Spinal cord (tissue), 10 donors: ENCODE measurements at places on chromosomes 11 and 22.
A peak's percentile ranks its signal among the peaks of the same experiment; 100 is the strongest.

DNA sequence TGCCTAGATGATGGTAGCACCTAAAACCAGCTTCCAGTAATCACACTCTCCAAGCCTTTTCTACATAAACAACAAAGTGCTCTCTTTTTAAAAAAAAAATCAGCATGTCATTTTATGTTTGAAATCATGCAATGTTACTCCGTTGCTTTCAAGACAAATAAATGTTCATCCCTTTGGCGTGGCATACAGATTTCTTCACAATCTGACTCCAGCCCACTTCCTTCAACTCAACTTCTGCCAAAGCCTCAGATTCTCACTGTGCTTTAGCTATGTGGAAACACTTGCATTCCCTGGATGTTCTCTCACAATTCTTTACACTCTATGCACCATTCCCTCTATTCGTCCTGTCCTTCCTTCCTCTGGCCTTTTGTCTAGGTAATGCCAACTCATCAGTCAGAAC lies 206.3 kb upstream of the BLID start:
- no peak for DNase-seq

- DNase-seq = no peak
These were observed 305.1 kb downstream of the CNTN5 start for GRCh38 chr11:99325847-99326246.

DNA sequence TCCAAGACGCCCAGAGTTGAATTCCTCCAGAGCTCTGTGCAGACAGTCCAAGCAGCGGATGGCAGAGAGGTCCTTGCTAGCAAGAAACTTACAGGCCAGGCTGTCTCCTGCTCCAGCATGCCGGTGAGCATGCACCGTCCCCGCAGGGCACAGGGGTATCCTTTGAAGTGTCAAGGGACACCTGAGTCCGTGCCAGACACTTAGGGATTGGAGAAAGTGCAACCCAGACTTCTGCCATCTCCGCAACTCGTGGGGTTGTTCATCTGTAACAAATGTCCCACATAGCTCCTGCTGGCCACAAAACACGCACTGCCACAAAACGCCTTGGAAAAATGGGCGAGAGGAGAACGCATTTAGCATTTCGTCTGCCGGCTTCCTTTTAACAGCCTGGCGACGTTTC lies 13.3 kb downstream of the TSPO start:
- no peak for DNase-seq

- no peak for DNase-seq
These were observed 23.3 kb downstream of the ARHGEF17 start for GRCh38 chr11:73331138-73331916.

- no peak for DNase-seq
These were observed 74.6 kb downstream of the ADM start for GRCh38 chr11:10379426-10379825.

DNA sequence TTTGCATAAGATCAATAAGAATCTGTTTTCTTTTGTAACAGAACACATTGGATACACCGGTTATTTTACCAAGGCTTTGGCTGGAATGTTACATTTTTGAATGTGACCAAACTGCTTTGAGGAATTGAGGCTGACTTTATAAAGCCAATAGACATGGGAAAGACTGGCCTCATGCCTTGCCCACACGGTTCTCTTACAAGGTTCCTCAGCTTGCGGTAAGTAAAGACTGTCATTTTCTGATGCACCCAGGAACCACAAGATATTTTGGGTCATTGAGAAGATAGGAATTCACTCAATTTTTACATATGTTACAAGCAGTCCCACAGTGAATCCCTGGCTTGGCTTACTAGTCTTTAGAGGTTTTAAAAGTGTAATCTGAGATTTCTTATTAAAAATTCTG lies 23.9 kb downstream of the OR10A6 start:
- no peak for DNase-seq

- DNase-seq = no peak
These were observed 22.1 kb upstream of the KRTAP5-7 start for GRCh38 chr11:71505001-71505400.

GRCh38 chr11:117145393-117145761 lies 1.3 kb downstream of the PAFAH1B2 start:
- DNase-seq = no peak

- no peak for DNase-seq
These were observed 9.9 kb upstream of the MAFF start for GRCh38 chr22:38191731-38192474.

GRCh38 chr22:40679964-40680818 lies 907 bp downstream of the MCHR1 start:
- peak; percentile 62 for DNase-seq

GRCh38 chr11:23540101-23540561 lies 679.9 kb upstream of the CCDC179 start:
- DNase-seq = no peak

GRCh38 chr22:40485813-40486667 lies 115.6 kb downstream of the SGSM3 start:
- no peak for DNase-seq

DNA sequence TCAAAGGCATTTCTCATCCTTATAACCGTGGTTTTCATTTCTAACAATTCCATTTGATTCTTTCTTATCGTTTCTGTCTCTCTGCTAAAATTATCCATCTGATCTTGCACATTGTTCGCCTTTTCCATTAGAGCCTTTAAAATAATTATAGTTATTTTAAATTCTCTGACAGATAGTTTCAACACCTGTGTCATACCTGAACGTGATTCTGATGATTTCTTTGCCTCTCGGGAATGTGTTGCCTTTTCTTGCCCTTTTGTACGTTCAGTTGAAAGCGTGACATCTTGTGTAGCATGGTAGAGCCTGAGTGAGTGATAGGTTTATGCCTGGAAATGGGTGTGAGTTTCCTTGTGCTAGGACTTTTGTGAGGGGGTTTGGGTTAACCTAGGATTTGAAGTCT lies 121.5 kb upstream of the NARS2 start:
- no peak for DNase-seq

DNA sequence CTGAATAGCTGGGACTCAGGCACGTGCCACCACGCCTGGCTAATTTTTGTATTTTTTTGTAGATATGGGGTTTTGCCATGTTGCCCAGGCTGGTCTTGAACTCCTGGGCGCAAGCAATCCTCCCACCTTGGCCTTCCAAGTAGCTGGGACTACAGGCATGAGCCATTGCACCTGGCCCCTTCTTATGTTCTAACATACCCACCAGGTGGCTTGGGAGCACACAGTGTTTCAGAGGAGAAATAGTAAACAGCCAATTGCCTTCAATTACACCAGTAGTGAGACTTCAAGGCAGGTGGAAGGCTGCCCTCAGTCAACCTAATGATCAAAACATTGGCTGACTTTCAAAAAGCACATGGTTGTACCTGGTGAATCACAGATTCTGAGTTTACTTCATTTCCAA lies 167.2 kb downstream of the SWAP70 start:
- DNase-seq = no peak

GRCh38 chr22:45026511-45026910 lies 16.7 kb upstream of the PHF21B start:
- DNase-seq = no peak

- peak; percentile 40 for DNase-seq
These were observed at the start of gene SPINDOC for GRCh38 chr11:63813035-63813562. Gene SPINDOC (plus strand): TSS chr11:63813456. CDS start chr11:63813687, 231 bp downstream.

GRCh38 chr11:69490516-69490915 lies 9.1 kb downstream of the LINC01488 start:
- DNase-seq = no peak

- no peak for DNase-seq
These were observed 157.9 kb upstream of the CARD18 start for GRCh38 chr11:105297463-105297862.

GRCh38 chr11:33263549-33263948 lies 6.4 kb downstream of the HIPK3 start:
- DNase-seq = no peak

- DNase-seq = no peak
These were observed 820.5 kb downstream of the BRD1 start for GRCh38 chr22:49007013-49007653.

DNA sequence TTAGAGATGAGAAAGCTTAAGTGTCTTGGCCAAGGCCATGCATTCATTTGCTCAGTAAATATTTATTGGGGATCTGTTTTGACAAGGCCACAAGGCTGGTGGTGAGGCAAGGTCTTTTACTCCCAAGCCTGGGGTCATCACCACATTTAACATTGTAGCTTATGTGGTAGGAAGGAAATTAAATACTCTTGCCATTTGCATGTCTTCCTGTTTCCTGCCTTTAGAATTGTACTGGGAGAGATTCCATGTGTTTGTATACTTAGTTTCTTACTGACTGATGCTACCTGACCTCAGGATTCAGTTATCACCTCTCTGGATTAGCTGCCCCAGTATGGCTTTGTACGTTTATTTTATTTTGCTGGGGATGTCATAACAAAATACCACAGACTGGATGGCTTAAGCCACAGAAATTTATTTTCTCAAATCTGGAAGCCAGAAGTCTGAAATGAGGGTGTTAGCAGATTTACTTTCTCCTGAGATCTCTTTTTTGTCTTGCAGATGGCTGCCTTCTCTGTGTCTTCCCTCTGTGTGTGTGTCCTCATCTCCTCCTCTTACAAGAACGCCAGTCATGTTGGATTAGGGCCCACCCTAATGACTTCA lies 44.8 kb downstream of the SPECC1L start:
- DNase-seq = no peak

DNA sequence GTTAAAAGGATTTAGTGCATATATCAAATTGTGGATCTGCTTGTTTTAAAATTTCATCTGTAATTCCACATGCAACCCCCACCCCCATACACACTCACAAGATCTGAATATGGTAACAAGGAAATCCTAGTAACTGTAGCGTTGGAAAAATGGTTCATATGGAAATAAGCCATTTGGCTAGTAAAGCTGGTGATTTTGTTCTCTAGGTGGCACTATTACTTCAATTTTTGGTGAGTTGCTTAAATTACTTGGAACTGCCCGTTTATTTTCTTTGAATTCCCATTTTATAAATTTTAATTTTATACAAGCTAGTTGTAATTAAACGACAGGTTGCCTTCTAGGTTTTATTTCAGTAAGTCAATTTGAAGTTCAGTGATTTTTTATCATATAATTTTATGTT lies 5.3 kb downstream of the BDNF start:
- peak; percentile 66 for DNase-seq

GRCh38 chr11:118641397-118642019 lies 34.1 kb downstream of the PHLDB1 start:
- DNase-seq = no peak

DNA sequence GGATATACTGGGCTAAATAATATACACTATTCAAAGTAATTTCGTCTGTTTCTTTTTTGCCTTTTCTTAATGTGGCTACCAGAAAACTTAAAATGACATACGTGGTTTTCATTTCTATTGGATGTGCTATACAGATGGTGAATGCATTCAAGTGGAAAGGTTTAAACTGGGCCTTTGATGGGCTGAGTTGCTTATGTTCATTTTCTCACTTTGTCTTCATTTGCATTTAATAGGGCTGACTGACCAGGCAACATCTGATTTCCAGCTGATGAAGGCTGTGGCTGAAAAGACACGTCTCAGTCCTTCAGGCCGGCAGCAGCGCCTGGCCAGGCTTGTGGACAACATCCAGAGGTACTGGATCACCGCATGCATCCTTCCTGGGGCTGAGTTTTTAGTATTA lies 27.9 kb downstream of the PIWIL4 start:
- no peak for DNase-seq

GRCh38 chr11:75632962-75633361 lies 35.9 kb downstream of the MAP6 start:
- no peak for DNase-seq

DNA sequence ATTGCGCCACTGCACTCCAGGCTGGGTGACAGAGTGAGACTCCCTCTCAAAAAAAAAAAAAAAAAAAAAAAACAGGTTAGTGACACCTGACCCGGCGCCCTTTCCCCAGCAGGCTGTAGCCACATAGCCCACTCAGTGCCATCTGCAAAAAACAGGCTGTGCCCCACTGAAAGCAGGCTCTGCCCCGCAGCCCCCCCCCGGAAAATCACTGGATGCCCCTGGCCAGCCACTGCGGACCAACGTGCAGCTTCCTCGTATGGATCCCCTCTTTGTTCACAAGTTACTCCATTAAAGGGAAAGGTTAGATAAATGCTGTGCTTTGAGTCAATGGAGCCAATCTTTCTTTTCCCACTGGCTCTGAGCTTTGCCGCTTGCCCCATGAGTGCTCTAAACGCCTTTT lies 660.3 kb downstream of the TBC1D22A start:
- no peak for DNase-seq

- no peak for DNase-seq
These were observed 43.6 kb upstream of the HORMAD2 start for GRCh38 chr22:30036656-30037055.

DNA sequence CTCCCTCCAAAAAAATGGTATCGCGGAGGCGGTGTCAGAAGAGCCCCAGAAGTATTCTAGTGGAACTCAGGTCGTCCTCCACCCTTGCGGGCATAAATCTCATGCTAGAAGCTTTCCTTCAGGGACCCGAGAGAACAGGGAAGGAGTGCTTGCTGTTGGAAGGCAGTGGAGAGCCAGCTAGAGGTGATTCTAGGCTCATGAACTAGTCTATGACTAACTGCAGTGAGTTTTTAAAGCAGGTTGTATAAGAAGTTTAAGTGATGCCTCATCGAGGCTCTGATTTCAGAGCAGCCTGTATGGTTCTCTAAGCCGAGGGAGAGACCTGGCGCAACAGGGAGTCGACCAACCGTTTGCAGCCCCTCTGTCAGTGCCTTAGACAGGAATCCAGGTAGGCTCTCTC lies 85.7 kb downstream of the TBC1D22A start:
- DNase-seq = no peak

DNA sequence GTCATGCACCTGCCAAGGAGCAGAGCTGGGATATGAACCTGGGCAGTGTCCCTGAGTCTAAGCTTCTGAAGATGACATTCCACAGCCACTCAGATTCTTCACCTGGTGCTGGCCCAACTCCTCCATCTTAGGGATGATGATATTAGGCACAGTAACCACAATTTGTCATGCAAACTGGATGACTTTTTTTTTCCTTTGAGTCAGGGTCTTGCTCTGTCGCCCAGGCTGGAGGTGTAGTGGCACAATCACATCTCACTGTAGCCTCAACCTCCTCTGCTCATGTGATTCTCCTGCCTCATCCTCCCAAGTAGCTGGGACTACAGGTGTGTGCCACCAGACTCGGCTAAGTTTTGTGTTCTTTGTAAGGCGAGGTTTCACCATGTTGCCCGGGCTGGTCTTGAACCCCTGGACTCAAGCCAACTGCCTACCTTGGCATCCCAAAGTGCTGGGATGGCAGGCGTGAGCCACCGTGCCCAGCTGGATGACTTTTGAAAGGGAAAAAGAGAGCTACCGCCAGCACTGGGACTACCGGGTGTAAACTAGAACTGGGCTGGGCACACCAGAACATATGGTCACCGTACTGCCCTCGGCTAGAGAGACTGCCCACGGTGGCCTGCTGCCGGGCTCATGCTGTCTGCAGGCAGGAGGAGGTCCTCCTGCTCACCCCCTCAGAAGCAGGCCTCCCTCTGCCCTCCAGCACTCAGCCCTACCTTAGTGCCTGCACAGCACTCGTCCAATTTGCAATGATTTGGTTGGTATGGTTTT lies 77.7 kb downstream of the NAT10 start:
- no peak for DNase-seq
